KG1 (cell line): ENCODE measurements at places on chromosomes 5 and 9.

- no peak for DNase-seq
Measured at GRCh38 chr5:110288766-110289511, 437.5 kb downstream of the TMEM232 start.

GRCh38 chr5:84372066-84372695 lies 12.5 kb downstream of the EDIL3 start:
- DNase-seq = no peak

DNA sequence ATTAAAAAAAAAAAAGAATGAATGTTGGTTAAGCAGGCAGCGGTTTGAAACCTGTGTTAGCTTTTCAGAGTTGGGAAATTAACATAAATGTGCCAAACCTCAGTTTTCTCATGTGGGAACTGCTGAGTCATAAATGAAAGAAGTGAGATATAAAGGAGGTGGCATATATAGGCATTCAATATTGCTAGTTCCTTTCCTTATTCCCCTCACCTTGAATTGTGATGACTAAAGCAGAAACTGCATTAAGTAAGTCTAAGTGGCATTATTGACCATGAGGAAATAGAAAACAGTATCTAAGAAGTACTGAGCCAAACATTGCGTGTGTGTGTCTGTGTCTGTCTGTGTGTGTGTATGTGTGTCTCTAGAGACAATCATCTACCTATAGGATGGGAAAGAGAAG lies 691.2 kb downstream of the TLR4 start:
- DNase-seq = no peak

GRCh38 chr5:139287890-139288635 lies 5.5 kb upstream of the MATR3 start:
- no peak for DNase-seq
